ENCODE measurements at places on chromosomes 16 and 17. TPM values are rescaled to one million over a fixed set of nuclear protein-coding genes. Genes with fewer than 3 reads are reported as not detected.
A peak's percentile ranks its signal among the peaks of the same experiment; 100 is the strongest.

GCGR gene
- total RNA-seq: not detected

RPS15A gene
- total RNA-seq: 2,321 TPM

SCARF1 gene
- total RNA-seq: 3.7 TPM

CDC27 gene
- 86.5 TPM for total RNA-seq

TOP2A gene
- 3.1 TPM for total RNA-seq

CCL23 gene
- not detected for total RNA-seq

LRRC36 gene
- total RNA-seq: not detected

LITAFD gene
- not detected for total RNA-seq

PYDC1 gene
- total RNA-seq: not detected

WRAP53 gene
- 17.2 TPM for total RNA-seq

CD300LB gene
- total RNA-seq: 0.12 TPM

TEKT1 gene
- total RNA-seq: not detected

- no peak for DNase-seq
These were observed 318.3 kb upstream of the TNRC6C start for GRCh38 chr17:77640252-77640651.

GRCh38 chr17:16106161-16106891, 106.7 kb downstream of the TTC19 start:
- no peak for DNase-seq

- DNase-seq: no peak
These were observed 46.3 kb downstream of the MRM1 start for GRCh38 chr17:36647636-36648035.

DNA sequence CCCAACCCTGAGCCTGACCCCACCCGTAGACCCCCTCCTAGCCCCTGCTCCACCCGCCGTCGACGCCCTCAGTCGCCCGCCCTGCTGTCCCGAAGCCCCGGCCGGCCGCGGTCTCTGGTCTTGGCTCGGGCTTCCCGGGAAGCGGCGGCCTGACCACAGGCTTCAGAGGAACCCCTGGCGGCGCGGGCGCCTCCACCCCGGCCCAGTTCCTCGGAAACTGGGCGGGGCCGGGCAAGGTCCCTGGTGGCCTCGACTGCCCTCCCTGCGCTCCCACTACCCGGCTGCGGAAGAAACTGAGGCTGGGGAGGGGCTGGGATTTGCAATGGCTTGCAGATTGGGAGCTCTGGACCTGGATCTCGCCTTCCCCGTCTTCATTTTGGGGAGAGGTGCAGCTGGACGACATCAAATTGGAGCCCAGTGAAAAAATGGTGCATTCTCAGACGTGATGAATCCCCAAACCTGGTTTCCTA, 692 bp upstream of the SOCS1 start:
- DNase-seq: no peak

GRCh38 chr17:50177983-50178834, 12.4 kb downstream of the SGCA start:
- DNase-seq: peak; percentile 75

DNA sequence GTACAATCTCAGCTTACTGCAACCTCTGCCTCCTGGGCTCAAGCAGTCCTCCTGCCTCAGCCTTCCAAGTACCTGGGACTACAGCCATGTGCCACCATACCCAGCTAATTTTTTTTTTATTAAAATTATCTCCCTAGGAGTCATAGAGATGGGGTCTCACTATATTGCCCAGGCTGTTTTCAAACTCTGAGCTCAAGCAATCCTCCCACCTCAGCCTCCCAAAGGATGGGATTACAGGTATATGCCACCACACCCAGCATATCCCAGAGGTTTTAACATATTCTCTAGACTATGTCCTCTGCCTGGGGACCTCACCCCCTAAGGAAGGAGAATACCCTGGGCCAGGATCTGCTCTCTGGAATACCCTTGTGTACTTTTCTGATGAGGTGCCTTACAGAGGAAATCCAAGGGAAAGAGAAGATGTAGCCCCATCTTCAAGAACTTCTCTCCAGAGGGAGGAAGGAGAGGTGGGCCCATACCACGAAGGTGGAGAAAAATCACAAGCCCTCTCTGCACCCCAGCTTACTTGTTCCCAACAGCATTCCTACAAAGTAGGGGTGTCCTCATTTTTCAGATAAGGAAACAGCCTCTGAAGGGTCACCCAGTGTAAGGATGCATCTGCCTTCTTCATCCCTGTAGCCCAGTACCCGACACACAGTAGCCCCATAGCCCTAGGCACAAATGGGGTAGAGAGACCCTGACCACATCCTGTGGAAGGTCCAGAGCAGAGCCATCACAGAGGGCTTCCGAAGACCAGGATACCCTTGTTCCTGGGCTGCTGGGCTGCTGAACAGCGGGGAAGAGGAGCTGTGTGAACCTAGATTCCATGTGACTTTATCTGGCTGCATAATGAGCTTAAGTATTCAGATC, 151.6 kb downstream of the SOCS1 start:
- no peak for DNase-seq

DNA sequence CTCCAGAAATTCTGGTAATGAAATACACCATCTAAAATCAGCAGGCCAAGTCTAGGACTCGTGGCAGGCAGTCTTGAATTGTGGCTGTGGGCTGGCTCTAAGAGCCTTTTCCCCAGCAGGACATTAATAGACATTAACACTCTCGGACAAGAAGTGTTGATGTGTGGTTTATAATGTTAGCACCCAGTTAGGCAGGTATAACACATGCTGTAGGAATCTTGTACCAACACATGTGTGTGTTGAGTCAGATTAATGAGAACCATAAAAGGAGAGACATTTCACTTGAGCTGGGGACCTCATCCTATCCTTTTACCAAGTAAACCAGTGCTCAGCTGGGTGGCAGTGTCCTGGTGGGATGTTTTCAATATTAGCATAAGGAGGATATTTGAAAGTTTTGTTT, 264.5 kb downstream of the FTO start:
- DNase-seq: no peak

GRCh38 chr17:80729761-80730160, 185.1 kb downstream of the RPTOR start:
- DNase-seq: no peak

GRCh38 chr16:54654429-54654828, 276.2 kb upstream of the IRX5 start:
- no peak for DNase-seq

DNA sequence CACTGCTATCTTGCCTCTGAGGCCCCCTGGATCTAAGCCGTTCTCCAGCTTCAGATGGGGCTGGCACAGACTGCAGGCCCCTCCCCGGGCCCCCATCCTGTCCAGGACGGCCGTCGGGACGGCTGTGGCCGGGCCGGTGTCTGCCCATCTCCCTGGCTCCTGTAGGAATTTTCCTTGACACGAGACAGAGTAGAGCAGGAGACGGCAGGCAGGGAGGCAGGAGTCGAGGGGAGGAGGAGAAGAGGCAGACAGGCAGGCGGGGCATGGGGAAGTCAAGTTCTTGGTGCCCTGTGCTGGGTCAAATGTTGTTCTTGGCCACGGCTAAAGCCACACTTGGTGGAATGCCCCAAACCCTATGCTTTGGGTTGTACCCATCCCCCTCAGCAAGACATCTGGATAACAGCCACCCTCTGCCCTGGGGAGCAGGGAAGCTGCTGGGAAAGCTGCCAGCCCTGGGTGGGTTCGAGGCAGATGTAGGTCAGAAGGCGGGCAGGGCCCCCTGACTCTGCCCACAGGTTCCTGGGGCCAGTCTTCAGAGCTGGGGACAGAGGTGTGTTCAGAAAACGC, 4.0 kb downstream of the C1QTNF1 start:
- DNase-seq: no peak

GRCh38 chr17:17269926-17270773, 10.9 kb downstream of the COPS3 start:
- no peak for DNase-seq

DNA sequence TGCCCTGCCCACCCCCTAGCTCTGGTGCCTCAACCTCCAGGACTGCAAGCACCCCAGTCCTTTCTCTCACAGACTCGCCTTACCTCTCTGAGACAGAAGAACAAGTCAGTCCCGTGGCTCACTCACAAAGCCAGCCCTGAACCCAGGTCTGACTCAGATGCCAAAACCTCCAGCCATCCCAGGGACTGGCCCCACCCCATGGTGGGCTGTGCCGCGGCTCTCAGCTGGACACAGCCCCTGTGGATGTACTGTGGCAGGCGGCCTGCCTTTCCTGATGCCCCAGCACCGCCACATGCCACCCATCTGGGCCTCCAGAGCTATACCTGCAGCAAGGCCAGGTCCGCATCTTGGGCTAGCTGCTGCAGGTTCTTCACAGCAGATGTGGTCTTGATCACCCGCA, 19.8 kb downstream of the MPG start:
- no peak for DNase-seq

DNA sequence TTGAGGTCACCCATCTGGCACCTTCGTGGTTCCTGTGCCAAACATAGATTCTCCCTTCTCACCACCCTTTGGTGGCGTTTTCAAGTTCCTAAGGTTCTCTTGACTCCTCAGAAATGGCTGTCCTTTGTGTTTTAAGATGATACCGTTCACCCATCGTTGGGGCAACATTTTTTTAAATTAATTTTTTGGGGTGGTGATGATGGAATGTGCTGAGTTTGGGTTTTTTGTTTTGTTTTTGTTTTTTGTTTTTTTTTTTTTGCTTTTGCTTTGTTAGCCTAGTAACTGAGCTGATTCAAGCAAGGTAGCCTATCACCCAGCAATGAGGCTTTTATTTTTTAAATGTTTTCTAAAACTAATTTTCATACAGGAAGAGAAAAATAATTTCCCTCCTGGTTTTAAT, 2.6 kb downstream of the CHST4 start:
- no peak for DNase-seq

GRCh38 chr17:79835470-79835899, 3.8 kb downstream of the CBX4 start:
- no peak for DNase-seq

DNA sequence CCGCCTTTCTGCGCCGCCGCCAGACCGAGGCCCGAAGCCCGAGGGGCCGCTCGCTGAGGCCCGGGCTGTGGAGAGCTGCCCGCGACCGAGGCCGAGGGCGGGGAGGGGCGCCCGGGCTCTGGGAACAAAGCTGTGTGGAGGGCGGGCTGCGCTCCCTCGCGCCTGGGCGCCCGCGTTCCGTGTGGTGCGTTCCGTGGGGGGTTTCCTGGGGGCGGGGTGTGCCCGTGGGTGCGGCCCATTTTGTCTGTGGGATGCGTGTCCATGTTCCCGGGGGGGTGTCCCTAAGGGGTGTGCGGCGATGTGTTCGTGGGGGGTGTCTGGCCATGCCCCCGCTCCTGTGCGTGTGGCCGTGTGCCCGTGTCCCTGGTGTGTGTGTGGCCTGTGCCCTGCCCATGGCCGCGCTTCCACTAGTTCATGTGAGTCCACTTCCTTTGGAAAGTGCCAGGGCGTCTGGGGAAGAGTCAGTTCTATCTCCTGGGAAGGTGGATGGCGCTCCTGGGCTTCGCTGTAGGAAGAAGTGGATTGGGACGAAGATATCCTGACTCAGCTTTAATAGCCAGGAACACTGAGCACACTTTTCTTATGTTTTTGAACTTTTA, 520 bp downstream of the JPT2 start:
- peak; percentile 75 for DNase-seq

- DNase-seq: no peak
These were observed at the start of gene TVP23A for GRCh38 chr16:10817963-10818941. Gene TVP23A, minus strand, starts transcription at chr16:10818794. Its CDS starts 301 bp downstream, at chr16:10818493.

DNA sequence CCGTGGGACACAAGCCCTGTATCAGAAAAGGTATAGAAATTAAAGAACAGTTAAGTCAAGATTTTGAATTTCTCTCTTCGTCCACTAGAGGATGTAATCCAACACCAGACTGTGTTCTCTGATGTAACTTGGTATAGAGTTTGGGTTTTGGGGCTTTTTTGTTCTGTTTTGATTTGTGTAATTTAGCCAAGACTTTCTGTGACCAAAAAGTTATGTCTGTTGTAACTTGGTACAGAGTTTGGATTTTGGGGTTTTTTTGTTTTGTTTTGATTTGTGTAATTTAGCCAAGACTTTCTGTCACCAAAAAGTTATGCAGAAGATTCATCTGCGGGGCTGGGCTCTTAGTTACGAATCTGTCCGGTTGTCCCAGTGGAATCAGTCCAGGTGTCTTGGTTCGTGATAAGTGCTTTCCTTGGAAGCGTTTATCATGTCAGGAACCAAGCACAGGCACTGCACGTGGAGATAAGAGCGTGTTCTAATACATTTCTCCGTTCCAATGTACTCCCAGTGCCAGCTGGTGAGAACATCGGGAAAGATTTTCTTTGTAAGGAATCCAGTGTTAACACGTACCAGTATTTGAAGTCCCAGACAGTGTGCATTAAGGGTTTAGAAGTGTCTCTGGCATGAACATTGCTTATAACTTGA, 44.1 kb upstream of the SEC14L1 start:
- peak; percentile 53 for DNase-seq

- no peak for DNase-seq
These were observed 16.6 kb upstream of the NOS2 start for GRCh38 chr17:27816946-27817345.

DNA sequence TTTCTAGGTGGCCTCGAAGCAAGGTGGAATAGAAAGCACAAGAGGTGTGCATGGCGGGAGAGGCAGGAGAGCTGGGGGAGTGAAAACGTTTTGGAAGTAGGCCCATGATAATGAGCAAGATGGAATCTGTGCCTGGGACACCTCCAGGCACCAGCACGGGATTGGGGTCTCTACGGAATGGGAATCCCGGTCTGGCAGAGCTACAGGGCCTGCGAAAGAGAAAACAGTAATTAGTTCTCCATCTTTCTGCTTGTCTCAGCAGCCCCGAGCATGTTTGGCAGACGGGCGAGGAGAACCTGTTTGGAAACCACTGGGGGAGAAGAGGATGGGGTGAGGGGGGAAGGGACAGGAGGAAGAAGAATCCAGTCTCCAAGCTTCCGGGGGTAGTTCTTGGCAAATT, 258.7 kb downstream of the SOX9 start:
- DNase-seq: no peak

DNA sequence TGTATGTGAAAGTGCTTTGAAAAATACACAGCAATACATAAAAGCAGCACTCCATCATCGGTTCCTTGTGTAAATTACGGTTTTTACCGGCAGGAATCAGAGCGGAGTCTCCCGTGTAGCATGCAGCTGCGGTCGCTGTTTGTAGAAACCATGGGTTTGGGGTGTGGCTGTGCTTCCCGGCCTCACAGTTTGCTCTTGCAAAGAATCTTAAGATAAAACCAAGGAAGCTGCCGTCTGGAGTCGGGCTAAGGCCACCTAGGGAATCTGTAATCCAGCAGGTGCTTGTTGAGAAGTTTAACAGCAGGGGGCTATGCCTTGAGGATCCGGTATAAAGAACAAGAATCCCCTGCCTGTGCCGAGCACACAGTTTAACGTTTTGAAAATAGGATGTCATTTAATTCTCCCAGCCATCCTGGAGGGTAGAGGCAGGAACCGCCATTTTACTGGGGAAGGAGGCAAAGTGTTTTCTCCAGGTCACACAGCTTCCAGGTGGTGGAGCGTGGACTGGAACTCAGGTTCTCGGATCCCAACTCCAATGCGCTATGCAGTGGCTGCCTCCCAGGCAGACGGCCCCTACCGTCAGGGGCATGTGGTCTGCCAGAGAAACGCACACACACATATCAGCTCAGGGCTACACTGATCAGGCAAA, 6.0 kb upstream of the TLCD3A start:
- no peak for DNase-seq

- no peak for DNase-seq
These were observed 38.7 kb upstream of the GPRC5B start for GRCh38 chr16:19923396-19923795.

DNA sequence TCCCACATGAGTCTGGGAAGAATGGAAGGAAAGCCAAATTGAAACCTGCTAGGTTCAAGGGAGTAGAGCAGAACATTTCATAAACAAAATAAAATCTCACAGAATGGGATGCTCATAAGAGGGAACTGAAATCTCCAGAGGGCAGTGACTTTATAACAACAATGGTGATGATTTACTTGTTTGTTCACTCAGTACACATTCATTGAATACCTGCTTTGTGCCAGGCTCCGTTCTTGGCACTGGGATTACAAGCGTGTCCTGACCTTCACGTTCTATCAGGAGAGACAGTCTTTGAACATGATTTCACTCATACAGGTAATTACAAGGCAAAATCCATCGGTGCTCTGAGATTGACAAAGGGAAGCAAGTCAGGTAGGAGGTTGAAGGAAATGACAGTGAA, 356.3 kb downstream of the HAPSTR1 start:
- DNase-seq: no peak

Data from B cell (primary cell).